Neural crest cell (in vitro differentiated cells): ENCODE measurements at places on chromosomes 1 and 21. TPM values are rescaled to one million over a fixed set of nuclear protein-coding genes. Genes with fewer than 3 reads are reported as not detected.

DNA sequence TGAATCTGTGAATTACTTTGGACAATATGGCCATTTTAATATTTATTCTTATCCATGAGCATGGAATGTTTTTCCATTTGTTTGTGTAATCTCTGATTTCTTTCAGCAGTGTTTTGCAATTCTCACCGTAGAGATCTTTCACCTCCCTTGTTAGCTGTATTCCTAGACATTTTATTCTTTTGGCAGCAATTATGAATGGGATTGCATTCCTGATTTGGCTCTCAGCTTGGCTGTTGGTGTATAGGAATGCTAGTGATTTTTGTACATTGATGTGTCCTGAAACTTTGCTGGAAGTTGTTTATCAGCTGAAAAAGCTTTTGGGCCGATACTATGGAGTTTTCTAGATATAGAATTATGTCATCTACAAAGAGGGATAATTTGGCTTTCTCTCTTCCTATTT is 44.2 kb upstream of the NEGR1 start:
- DNase-seq, result no peak

DNA sequence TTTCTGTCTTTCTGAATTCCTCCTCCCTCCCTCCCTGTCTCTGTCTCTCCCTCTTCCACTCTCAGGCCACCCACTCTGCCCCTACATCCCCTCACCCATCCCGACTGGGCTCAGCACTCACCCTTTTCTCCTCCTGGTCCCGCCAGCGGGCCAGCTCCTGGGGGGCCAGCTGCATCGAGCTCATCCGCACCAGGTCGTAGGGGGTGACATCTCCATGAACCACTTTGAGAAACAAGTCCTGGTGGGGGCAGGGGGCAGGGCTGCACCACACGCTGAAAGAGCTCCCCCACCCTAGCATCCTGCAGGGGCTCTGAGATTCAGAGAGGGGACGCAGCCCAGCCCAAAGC is 17.8 kb downstream of the SPOCD1 start:
- DNase-seq, result no peak

GRCh38 chr21:42376338-42376982 is 10.1 kb upstream of the TFF1 start:
- no peak for DNase-seq

- peak; percentile 74 for DNase-seq
Measured at GRCh38 chr1:37811027-37811655, 3.1 kb upstream of the YRDC start.

DNA sequence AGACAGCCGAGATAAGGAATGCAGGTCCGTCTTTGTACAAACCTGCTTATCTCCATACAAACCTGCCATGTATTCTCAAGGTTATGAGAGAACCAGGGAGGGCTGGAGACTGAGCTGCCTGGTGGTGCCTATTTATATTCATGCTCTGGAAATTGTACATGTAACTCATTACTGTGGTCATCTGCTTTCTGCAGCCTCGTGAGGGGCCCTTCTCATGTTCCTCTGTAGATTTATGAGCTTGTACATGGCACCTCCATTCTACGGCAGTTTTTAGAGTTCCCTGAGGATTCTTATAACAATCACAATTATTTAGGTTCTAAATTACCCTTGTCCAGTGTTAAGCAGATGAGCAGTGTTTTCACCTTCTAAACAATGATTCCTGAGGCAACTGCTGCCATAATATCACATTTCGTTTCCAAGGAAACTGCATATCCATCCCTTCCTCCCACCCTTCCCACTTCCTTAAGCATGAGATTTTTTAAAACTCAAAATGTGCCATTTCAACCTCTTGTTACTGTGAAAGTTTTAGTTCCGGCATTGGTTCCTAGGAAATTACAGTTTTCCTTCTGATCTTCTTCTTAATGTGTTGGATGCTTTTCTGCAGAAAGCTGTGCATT is 112.1 kb downstream of the ST6GALNAC3 start:
- DNase-seq, result no peak

TMEM125 gene
- total RNA-seq, result 0.14 TPM in 1 of 2 replicates, not detected in the other

PTPRC gene
- not detected in 2 replicates for total RNA-seq

FAM151A gene
- not detected in 2 replicates for total RNA-seq

DNA sequence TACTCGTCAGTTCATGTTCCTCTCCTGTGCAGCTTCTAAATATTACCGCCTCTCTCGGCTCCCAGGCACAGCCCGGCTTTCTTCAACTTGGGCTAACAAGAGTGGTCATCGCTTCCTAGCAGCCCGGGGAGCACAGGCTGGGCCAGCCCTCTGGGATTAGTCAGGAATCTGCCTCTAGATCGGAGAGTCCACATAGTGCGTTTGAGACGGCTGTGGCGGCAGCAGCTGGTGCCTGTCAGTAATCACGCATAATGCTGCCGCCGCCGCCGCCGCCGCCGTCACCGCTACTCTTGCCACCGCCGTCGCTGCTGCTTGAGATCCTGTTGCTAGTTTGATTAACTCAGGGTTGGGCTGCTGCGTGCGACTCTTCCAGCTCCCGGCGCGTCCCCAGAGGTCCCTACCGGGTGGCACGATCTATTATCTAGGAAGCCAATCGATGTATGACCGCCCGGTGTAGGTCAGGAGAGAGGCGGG is at the start of gene RXRG:
Gene RXRG, minus strand, starts transcription at position 230 of the 474 bp plus-strand sequence. CDS start 233 bp downstream, outside the sequence.
- peak; percentile 50 for DNase-seq

GRCh38 chr1:62230718-62231117 is 36.1 kb downstream of the L1TD1 start:
- no peak for DNase-seq

KANK4 gene
- total RNA-seq, result 5.4 and 6.5 TPM in 2 replicates

- no peak for DNase-seq
Measured at GRCh38 chr1:187417520-187417919, 588.8 kb downstream of the PLA2G4A start.

GRCh38 chr1:109191891-109192290 is 21.8 kb upstream of the SARS1 start:
- DNase-seq, result no peak

SELP gene
- not detected in 2 replicates for total RNA-seq

GRCh38 chr1:160409486-160409885 is 9.1 kb downstream of the VANGL2 start:
- DNase-seq, result no peak

DNA sequence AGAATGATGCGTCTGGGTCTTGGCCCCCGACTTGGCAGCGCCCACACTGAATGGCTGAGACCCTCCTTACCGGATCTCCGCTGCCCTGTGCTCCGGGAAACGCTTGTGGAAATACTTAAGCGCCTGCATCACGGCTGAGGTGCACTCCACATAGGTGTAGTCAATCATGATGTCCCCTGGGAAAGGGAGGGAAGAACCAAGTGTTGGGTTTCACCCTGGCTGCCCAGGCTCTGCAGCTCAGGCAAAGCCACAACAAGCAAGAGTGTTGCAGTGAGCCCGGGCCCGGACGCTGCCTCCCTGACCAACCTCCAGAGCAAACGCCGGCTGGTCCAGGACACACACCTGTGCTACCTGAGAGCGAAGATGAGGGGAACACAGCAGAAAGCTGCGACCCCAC is 21.5 kb upstream of the SPATC1L start:
- DNase-seq, result no peak

ST7L gene
- total RNA-seq, result 20.4 and 24.8 TPM in 2 replicates

PROK1 gene
- not detected in 2 replicates for total RNA-seq

DNA sequence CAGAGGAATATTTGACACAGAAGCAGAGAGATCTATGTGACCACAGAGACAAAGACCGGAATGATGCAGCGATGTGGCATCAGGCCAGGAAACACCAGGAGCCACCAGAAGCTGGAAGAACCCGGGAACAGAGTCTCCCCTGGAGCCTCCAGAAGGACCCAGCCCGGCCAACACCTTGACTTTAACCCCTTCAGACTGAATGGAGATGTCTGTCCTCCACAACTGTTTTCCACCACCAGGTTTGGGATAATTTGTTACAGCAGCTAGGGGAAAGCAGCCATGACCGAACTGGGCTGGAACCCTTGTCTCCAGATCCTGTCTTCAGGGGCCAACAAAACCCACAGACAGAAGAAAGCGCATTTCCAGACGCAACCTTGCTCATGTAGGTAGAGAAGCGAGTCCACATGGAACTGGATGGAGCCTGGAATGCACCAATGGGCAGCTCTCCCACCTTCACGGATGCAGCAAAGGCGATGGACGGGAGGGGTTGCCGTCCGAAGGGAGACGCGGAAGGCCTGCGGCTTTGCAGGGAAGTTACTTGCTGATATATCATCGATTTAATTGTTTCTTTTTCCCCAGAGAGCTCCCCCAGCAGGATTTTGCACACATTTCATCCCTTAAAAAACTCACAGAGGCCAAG is 396.6 kb downstream of the NPHP4 start:
- DNase-seq, result no peak

CNIH3 gene
- total RNA-seq, result 3.8 and 4.2 TPM in 2 replicates

DNA sequence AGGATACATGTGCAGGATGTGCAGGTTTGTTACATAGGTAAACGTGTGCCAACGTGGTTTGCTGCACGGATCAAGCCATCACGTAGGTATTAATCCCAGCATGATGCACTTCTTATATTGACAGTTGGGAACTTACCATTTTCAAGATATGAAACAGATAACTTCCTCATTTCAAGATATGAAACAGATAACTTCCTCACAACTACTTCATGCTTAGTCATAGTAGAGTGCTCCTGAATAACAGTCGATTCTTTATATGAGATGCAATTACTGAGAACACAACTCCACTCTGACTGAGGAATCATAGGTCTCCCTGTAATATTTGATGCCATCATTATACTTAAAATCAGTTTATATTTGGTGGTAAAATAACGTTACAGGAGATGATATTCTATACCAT is 1124.3 kb downstream of the AMY1C start:
- DNase-seq, result no peak

KRTAP12-2 gene
- not detected in 2 replicates for total RNA-seq

SLC1A7 gene
- total RNA-seq, result not detected in 2 replicates

ERG gene
- total RNA-seq, result 0.19 and 0.61 TPM in 2 replicates

OR2T29 gene
- not detected in 2 replicates for total RNA-seq

DNA sequence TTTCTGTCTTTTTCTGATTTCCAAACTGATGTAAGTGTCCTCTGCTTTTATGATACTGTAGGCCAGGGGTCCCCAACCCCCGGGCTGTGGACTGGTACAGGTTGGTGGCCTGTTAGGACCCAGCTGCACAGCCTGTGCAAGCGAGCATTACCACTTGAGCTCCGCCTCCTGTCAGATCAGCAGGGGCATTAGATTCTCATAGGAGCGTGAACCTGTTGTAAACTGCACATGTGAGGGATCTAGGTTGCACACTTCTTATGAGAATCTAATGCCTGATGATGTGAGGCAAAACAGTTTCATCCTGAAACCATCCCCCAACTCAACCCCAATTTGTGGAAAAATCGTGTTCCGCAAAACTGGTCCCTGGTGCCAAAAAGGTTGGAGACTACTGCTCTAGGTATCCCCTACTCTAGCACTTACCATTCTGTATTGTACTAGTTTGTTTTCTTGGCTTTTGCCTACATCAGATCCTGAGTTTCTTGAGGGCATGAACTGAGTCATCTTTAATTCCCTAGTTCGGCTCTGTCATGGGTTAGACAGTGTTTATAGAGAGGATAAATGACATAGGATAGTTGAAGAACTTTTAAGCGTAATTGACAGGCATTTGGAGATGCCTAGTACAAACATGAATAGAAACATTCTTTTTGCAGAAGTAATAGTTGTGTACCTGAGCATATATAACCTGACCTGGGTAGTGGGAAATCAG is 4.1 kb downstream of the ABCD3 start:
- no peak for DNase-seq

DNA sequence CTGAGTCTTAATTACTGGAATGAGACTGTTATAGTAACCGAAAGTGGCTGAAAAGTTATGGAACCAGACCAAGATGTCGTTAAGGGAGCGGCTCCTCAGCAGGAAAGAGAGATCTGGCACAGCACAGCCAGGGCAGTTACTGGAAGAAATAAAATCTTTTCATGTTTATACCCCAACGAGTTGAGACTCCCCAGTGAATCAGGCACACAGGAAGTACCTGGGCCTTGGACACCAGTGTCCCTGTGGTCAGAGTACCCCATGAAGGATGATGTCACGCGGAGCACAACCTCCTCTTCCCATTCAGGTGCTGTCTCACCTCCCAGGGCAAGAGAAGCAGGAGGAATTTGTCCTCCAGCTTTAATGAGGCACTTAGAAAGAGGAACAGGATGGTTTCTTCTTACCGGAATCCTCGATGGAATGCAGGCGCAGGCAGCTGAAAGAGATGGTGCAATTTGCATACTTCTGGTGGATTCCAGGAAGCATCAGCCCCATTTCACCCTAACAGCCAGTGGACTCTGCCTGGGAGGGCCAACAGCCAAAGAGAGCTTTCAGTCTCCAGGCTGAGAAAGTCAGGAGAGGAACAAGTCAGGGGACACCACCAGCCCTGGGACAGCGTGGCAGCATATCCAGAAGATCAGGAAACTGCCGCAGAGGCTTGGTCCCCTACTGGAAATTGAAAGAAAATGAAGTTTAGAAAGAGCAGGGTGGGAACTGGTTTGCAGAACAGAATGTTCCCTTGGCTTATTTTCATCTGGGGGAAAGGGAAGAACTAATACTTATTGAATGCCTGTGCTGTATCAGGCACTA is 35.9 kb upstream of the CTTNBP2NL start:
- no peak for DNase-seq

DNA sequence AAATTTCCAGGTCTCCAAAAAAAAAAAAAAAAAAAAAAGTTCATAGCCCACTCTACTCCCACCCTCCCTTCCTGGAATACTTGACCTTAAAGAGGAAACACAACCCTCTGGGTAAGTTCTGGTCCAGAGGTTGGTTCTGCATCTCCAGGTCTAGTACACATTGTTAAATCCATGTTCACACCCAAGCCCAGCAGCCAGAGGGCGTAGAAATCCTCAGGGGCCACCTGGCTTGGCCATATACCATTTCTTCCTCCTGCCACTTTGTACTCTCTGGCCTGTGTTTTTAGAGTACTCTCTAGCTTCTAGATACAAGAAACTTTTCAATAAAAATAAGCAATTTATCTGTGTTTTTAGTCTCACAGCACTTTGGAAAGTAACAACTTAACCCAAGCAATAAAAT is 89.3 kb downstream of the PHTF1 start:
- DNase-seq, result no peak

GRCh38 chr21:45379171-45379900 is 25.6 kb upstream of the COL18A1 start:
- DNase-seq, result no peak

ERO1B gene
- total RNA-seq, result 1.0 and 1.6 TPM in 2 replicates

GRCh38 chr1:160710517-160711252 is 937 bp downstream of the CD48 start:
- no peak for DNase-seq

DNA sequence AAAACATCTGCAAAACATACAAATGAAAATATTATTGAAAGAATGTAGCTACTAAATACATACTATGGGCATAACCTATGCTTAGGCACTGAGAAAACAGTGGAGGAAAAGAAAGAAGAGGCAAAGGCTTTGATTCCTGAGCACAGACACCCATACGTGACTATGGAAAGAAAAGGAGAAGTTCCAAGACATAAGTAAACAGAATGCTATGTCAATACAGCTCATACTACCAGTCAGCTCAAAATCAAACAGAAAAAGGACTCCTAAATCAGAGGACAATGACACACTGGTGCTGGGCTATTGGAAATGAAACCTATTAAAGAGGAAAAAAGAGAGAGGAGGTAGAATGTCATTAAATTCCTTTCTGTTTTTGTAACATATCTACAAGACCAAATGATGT is 225.4 kb downstream of the SMYD3 start:
- DNase-seq, result no peak

GRCh38 chr1:39081271-39082009 is 55.3 kb downstream of the NDUFS5 start:
- DNase-seq, result peak; percentile 29

GRCh38 chr1:238581332-238581731 is 690.6 kb upstream of the ZP4 start:
- no peak for DNase-seq

- no peak for DNase-seq
Measured at GRCh38 chr1:86811142-86811924, 102.6 kb downstream of the SELENOF start.

- DNase-seq, result no peak
Measured at GRCh38 chr1:245915406-245915805, 591.7 kb downstream of the SMYD3 start.

- no peak for DNase-seq
Measured at GRCh38 chr1:204250428-204251030, 36.7 kb upstream of the GOLT1A start.
